ENCODE measurements at places on chromosomes 11 and 22. TPM values are rescaled to one million over a fixed set of nuclear protein-coding genes. Genes with fewer than 3 reads are reported as not detected.
A peak's percentile ranks its signal among the peaks of the same experiment; 100 is the strongest.

Gene DRICH1
- polyA plus RNA-seq: not detected

GRCh38 chr11:99571094-99571493, 550.3 kb downstream of the CNTN5 start:
- no peaks in the 10 kb centered on the region for H3K27me3 ChIP-seq
- no peak for DNase-seq
- no peak overlapping the region for H3K4me3 ChIP-seq
- no peak overlapping the region for H3K27ac ChIP-seq

GRCh38 chr22:27804470-27805297, 3.1 kb upstream of the MN1 start:
- no peak overlapping the region for H3K27ac ChIP-seq
- peak overlapping the region; percentile 40 for H3K4me3 ChIP-seq
- H3K27me3 ChIP-seq: peaks cover 18% of the 10 kb centered on the region
- no peaks in the 10 kb centered on the region for H3K36me3 ChIP-seq
- no peak for DNase-seq

DNA sequence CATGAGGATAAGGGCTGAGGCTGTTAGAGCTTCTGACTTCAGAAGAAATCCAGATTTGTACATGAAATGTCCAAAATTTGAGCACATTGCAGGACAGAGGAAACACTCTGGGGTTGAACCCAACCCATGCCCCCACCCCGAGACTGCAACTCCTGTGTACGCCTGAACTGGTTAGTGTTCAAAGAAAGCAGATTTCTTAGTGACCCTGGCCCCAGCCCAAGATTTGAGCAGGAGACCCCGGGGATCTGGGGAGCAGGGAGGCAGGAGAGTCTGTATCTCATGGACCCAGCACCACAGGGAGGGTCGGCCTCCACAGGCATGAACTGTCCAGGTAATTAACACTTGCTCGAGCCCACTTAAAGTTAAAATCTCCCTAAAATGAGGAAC, 69.3 kb upstream of the WNT7B start:
- peaks cover 55% of the 10 kb centered on the region for H3K4me1 ChIP-seq
- peak overlapping the region; percentile 84 for H3K27ac ChIP-seq
- H3K27me3 ChIP-seq: no peaks in the 10 kb centered on the region
- DNase-seq: no peak
- peak overlapping the region; percentile 70 for H3K4me3 ChIP-seq

DNA sequence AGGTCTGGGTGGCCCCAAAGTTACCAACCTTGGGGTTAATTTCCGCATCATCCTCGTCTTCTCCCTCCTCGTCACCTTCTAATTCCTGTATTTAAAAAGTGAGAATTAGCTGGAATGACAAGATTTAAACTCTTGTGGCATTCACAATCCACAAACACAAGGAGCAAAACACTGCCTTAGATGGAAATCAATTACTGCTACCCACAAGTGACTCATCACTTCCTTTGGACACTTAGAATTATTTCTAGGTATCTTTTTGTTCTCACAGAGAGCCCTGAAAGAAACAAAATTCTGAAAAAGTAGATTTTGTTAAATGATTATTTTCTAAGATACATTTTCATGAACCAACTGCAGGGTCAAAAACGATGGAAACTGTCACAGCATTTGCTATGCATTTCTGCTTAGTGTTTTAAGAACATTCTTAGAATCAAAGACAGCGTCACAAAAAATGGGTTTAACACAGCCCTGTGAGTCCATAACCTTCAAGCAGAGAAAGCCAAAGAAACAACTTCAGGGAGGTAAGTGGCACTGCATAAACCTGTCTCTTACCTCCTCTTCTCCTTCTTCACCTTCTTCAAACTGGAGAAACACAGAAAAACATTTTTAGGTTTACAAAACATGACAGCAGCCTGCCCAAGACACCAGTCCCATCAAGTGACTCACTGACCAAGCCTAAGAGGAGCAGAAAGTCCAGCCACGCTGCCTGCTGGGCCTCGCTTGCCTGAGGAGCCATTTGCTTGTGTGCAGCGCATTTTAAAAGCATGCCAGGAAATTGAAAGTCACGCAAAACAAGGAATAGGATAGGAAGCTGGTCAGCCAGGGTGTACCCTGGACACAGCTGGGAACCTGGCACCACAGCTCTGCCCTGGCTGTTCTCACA, 22.3 kb upstream of the PHLDA2 start:
- peaks cover 98% of the 10 kb centered on the region for H3K36me3 ChIP-seq
- H3K4me1 ChIP-seq: peaks cover 13% of the 10 kb centered on the region
- H3K27ac ChIP-seq: no peak overlapping the region
- no peak overlapping the region for H3K4me3 ChIP-seq
- DNase-seq: no peak
- H3K27me3 ChIP-seq: no peaks in the 10 kb centered on the region

- H3K4me1 ChIP-seq: no peaks in the 10 kb centered on the region
- H3K4me3 ChIP-seq: no peak overlapping the region
- DNase-seq: no peak
- H3K27me3 ChIP-seq: no peaks in the 10 kb centered on the region
- no peak overlapping the region for H3K27ac ChIP-seq
- H3K36me3 ChIP-seq: peaks cover 2% of the 10 kb centered on the region
Observed at GRCh38 chr11:103406357-103406756, 297.1 kb downstream of the DYNC2H1 start.

DNA sequence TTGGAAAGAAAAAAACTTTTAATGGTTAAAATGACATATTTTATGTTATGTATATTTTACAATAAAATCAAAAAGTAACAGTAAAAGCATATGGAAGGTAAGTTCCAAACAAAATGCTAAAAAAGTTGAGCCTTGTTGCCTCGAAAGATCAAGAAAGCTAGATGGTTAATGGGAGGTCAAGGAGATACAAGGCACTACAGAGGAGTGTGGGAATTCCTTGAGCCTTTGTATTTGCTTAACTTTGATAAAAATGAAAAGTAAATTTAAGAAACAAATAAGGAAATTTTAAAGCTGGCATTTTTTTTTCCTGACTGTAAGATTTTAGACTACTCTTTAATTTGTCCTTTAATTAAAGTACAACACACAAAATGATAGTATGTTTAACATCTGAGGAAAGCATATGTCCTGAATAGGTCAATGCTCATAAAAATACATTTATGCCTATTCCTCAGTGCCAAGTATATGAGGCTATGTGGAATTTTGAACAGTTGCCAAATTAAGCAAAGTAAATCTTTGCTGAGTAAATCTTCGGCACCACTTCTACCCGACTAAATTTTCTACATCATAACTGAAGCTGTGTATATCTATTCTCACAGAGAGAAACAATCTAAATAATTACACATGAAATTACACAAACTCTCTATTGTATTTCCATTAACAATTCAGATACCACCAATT, 108.8 kb downstream of the TTC28 start:
- no peaks in the 10 kb centered on the region for H3K36me3 ChIP-seq
- H3K27me3 ChIP-seq: no peaks in the 10 kb centered on the region
- H3K4me1 ChIP-seq: no peaks in the 10 kb centered on the region
- no peak overlapping the region for H3K27ac ChIP-seq

DNA sequence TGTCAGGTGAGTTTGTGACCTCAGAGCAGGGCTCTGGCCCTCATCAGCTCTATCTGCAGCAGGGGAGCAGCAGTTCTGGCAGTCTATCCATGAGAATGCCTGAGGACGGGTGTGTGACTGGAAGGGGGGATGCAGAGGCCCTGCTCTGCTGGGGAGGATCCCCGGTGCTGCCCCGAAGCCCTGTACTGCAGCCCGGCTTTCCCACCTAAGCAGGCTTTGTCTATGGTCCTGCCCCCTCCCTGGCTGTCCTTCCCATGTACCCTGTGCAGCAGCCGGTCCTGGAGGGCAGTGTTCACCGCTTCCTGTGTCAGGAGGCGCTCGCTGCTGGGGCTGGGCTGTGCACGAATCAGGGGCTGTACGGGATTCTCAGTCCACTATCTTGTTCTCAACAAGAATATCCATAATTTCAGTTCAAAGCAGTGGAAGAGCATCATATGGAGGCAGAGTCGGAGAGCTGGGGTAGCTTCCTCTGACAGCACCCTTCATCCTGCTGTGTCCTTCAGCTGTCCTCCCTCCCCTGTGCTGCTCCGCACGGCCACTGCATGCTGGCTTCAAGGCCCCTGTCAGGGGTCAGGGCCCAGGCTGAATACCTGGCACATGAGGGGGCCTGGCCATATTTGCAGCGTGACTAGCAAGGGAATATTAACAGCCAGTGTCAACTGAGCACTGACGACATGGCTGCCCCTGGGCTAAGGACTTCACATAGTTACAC, 125.2 kb downstream of the CTTN start:
- no peak overlapping the region for H3K27ac ChIP-seq
- peaks cover 3% of the 10 kb centered on the region for H3K27me3 ChIP-seq
- DNase-seq: no peak
- H3K4me3 ChIP-seq: no peak overlapping the region

GRCh38 chr11:70788248-70789022, 390.1 kb downstream of the CTTN start:
- no peaks in the 10 kb centered on the region for H3K36me3 ChIP-seq
- H3K4me1 ChIP-seq: no peaks in the 10 kb centered on the region
- DNase-seq: no peak
- H3K4me3 ChIP-seq: no peak overlapping the region
- no peak overlapping the region for H3K27ac ChIP-seq

All from naive thymus-derived CD8-positive, alpha-beta T cell (primary cell).